Activated naive CD4-positive, alpha-beta T cell (primary cell): ENCODE measurements at places on chromosomes 6 and 20.

DNA sequence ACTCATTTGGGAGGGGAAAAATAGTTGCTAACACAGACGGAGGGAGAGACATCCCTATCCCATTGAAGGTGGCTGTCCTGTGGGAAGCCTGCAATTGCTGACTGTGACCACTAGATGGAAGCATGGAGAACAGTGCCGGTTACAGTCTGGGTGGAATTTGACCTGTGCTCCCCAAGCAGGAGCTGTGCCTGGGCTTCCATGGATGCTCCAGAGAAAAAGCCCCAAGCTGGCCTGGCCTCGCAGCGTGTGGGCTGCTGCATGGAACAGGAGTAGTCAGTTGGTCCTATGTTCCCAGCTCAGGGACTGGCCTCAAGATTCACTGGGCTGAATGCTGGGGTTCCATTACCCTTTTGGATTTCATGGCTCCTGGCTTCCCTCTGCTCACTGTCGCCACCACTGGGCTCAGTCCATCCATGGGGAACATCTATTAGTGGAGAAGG is 116.3 kb upstream of the CHD6 start:
- no peak for DNase-seq

DNA sequence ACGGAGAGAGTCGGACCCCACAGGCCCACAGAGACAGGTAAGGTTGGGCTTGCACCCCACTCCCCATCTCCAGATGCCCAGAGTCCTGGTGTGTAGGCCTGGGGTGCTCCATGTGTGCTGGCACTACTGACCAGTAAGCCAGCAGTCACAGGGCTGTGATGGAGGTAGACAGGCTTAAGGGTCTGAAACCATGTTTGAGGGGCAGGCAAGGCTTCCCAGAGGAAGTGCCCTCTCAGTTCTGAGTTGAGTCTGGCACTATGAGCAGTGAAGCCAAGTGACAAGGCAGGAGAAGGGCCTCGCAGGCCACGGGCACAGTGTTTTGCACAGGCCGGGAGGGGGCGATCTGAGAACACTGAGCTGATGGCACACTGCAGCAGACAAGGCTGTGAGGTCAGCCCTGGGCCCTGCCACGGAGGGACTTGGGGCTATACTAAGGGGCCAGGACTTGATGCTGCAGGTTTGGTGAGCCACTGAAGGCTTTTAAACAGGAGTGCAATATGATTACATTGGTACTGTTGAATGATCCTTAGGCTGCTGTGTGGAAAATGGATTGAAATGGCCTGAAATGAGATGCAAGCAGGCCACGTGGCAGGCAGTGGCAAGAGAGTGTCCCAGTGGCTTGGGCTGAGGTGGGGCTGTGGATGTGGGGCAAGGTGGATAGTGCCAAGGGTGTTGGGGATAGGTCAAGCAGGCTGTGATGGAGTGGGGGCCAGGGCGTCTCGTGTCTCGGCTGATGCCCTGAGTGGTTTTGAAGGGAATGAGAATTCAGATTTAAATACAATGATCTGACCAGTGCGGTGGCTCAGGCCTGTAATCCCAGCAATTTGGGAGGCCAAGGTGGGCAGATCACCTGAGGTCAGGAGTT is 20.3 kb downstream of the TTBK1 start:
- peak; percentile 62 for DNase-seq

- DNase-seq: no peak
Measured at GRCh38 chr6:153149891-153150290, 18.8 kb upstream of the RGS17 start.

GRCh38 chr20:24981790-24982189 is 10.8 kb downstream of the APMAP start:
- no peak for DNase-seq

GRCh38 chr20:37406010-37406998 is 60.4 kb downstream of the SRC start:
- no peak for DNase-seq

GRCh38 chr6:32969685-32970412 is 1.5 kb downstream of the BRD2 start:
- DNase-seq: peak; percentile 61

GRCh38 chr20:51573576-51574243 is 31.2 kb upstream of the NFATC2 start:
- DNase-seq: no peak

GRCh38 chr6:32845384-32845884 is 1.6 kb upstream of the PSMB8 start:
- DNase-seq: no peak

DNA sequence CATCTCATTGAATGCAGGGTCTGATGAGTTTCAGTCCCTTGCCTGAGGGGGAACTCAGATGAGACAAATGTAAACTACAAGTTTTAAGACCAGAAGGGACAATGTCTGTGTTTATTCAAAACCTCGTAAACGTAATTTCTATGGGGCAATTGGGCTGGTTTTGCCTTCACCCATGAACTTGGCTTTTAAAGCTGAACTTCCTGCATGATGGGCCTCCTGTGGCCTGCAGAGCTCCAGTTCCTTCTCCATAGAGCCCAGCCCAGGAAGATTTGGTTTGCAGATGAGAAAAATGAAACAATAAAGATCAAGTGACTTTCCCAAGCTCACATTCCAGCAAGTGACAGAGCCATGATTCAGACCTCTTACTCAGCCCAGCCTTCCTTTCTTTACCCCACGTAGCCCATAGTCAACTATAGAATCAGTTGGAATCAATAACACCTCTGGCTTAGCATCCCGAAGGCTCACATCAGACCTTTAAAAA is 612.3 kb downstream of the UTRN start:
- no peak for DNase-seq

- DNase-seq: no peak
Measured at GRCh38 chr6:26122402-26122792, 35.2 kb downstream of the HFE start.

DNA sequence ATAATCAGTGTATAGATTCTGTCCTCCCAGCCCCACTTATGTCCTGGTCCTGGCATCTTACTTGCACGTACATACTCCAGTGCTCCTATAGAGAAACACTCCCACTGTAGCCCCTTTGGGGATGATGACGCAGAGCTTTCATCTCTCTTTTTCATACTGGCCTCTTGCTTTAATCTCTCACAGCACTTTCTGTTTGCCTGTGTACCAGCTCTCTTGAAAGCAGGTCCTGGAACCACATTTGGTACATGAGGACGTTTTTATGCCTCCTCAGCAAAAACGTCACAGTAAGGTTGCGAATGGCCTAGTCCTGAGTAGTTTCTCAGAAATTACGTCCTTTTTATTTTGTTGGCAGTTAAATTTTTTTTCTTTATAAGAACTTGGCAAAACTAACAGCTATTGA is 10.8 kb downstream of the L3MBTL3 start:
- DNase-seq: no peak

DNA sequence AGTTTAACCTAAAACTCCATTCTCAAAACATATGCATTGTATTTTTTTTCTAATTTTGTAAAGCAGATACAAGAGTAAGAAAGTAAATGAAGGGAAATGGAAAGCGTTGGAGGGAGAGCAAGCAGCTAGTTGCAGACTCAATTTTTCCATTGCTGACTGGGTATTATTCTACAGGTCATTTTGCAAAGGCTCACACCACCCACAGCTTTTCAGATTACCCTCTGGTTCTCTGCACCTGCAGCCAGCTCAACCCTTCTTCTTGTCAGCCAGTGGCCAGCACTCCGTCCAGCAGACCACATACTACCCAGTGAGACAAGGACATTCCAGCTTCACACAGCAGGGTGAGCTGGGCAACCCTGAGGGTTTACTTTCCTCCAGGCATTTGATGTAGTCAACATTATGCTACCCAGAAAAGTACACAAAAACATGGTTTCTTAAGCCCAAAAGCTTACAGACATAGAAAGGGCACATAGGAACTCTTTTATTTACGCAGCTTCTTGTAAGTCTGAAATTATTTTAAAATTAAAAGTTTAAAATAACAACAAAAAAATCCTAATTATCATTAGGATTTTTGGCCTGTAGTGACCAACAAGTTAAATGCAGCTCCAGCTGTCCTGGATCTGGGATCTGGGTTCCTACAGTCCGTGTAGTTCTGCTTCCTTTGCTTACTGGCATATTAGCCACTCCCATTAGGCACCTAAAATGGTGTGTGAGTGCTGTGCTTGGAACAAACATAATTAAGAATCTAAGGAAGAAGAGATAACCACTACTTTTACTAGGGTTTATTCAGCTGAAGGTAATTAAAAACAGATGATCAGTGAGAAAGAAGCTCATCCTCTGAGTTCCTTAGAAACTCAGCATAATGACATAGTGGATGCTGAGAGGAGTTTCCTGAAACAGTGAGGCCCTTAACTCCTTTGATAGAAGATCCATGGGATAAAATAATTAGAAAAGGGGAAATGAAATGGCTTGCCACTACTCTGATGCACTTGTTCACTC is 185.3 kb downstream of the PKHD1 start:
- no peak for DNase-seq

GRCh38 chr6:82614518-82614917 is 250.9 kb downstream of the TPBG start:
- DNase-seq: no peak

DNA sequence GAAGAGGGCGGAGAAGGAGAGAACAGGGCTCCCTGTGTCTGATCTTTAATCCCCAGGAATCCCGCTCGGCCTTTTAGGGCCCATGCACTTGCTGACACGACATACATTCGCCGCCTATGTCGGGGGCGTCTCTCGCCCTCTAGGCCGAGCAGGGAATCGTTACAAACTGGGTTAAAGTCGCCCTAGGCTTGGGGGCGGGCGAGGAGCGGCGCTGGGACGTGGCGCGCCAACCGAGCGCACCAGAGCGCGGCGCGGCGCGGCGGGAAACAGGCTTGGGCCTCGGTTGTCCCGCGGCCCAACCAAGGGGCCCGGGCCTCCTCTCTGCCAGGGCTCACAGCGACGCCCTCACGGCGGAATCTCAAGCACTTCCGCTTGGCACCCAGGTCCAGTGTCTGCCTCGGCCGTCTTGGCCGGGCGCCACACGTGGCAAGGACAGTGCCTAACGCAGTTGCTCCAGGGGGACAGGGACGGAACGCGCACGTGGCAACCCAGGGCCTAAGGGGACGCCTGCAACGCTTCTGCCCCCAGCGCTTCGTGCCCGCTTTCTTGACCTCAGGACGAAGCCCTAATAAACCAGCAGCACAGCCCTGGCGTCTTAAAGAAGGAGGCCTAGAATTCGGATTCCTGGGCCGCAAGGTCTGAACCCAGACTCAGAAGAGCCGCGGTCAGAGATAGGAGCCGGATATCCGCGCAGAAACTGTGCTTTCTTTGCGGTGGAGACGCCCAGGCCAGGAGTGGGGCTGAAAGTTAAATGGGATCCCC is 71.5 kb downstream of the NCR2 start:
- no peak for DNase-seq

- no peak for DNase-seq
Measured at GRCh38 chr20:43838703-43839060, 76.0 kb upstream of the TOX2 start.

GRCh38 chr6:99016355-99016754 is 68.6 kb upstream of the FBXL4 start:
- no peak for DNase-seq
